ENCODE measurements at places on chromosomes 4 and X.

DNA sequence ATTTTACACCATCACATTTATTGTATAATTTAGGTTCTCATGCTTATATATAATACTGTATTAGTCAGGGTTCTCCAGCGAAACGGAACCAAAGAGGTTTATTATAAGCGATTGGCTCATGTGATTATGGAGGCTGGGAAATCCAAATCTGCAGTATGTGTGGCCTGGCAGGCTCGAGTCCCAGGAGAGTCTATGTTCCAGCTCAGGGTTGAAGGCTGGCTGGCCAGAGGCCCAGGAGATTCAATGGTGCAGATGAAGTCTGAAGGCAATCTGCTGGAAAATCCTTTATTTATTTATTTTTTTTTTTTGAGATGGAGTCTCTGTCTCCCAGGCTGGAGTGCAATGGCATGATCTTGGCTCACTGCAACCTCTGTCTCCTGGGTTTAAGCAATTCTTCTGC lies 63.0 kb upstream of the WDFY3 start:
- no peak for DNase-seq

DNA sequence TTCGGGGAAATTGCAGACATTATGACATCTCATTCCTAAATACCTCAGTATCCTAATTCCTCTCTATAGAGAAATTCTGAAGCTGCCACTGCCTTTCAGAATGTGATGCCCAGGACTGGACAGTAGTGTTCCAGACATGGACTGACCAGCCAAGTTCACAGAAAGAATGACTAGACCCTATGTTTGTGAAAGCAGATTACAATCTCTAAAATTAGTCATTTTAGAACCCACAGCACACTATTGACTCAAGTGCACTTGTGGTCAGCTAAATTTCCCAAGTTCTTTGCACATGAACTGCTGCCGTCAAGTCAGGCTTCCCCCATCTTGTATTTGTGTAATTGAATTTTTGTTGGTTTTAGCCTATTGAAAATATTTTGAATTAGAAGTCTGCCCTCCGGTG lies 81.0 kb upstream of the ESX1 start:
- no peak for DNase-seq

- no peak for DNase-seq
Measured at GRCh38 chr4:13523105-13523477, 21.2 kb downstream of the NKX3-2 start.

DNA sequence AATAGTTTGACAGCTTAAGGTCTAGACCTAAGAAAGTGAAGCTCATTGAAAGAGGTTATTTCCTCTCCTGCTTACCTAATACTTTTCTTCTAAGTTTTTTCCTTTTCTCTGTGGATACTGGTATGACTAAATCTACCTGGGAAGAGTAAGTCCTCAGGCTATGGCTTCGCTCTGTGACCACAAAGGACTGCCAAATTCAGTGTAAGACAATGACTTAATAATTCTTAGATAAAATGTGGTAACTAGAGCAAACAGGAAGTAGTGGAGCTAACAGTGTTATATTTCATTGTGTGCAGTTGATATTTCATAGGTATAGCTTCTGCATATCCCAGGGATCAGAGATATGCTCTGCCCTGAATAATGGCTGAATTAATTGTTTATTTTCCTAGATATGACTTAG lies 418.9 kb downstream of the CCSER1 start:
- no peak for DNase-seq

- DNase-seq = no peak
Measured at GRCh38 chrX:29090811-29091210, 503.6 kb downstream of the IL1RAPL1 start.

- peak; percentile 57 for DNase-seq
Measured at GRCh38 chr4:7470522-7471128, 35.9 kb upstream of the PSAPL1 start.

DNA sequence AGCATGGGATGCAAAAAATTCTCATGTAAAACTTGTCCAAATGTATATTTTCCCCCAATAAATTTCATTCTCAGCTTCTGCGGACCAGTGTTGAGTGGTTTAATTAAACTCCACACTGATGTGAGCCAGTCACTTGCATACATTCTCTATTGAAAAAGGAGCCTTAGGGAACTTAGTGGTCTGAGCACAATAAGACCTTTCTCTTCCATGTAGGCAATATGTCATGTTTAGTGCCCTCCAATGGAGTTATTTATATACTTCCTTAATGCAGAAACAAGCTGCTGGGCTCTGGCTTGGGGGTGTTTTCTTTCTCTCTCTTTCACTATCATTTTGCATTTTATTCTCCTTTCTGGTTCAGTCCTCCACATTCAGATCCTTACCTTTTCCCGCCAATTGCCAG lies 196.9 kb downstream of the ANAPC10 start:
- no peak for DNase-seq

- DNase-seq = no peak
Measured at GRCh38 chrX:47808904-47809788, 27.6 kb upstream of the ZNF81 start.

- DNase-seq = no peak
Measured at GRCh38 chr4:17957688-17958087, 63.9 kb downstream of the LCORL start.

DNA sequence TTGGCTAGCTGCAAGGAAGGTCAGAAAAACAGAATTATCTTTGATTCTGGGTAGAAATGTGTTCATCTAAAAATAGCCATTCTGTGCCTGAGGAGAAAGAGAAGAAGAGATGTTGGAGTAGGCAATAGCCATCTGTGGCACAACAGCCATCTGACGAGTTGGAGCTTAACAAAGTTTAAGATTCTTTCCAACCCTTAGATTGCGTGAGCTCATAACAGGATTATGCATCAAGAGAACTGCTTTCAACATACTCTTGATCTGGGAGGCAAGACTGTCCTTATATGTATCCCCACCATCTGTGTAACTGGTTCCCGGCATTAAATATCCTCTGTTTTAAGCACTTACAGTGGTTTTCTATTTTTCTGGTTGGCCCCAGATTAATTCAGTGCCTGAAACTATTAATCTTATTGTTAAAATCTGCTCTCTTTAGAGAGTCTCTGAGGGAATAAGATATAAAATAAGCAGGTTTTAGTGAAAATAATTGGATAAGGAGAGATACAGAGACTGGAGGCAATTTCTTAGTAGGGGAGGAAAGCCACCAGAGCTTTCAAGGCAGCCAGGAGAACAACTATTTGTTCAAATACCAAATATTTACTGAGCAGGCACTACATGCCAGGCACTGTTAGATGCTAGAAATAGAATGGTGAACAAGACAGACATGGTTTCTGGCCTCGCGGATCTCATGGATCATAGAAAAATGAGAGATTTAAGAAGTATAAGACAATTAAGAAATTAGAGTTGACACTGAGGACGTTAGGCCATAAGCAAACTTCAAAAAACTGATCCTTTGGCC lies 398.0 kb downstream of the SMARCA1 start:
- no peak for DNase-seq

- DNase-seq = no peak
Measured at GRCh38 chr4:14334166-14334565, 668.1 kb upstream of the CPEB2 start.

- peak; percentile 32 for DNase-seq
Measured at GRCh38 chr4:617644-618641, 7.4 kb upstream of the PDE6B start.

GRCh38 chr4:136025540-136025939 lies 1506.8 kb downstream of the PCDH18 start:
- no peak for DNase-seq

DNA sequence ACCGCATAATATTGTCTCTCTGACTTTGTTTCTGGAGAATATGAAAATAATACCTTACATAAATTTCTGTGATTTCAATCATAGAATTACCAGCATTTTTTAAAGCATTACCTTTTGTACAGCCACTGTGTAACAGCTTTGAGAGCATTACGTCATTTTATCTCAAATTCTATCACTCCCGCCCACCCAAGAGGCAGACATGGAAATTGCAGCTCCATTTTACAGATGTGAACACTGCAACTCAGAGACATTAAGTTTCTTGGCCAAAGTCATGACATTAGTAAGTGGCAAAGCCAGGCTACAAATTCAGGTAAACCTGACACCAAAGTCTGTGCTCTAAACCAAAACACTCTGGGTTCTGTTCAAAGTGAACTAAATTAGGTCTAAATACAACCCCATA lies 33.6 kb upstream of the KDR start:
- no peak for DNase-seq

- no peak for DNase-seq
Measured at GRCh38 chr4:20418861-20419451, 167.3 kb downstream of the SLIT2 start.

DNA sequence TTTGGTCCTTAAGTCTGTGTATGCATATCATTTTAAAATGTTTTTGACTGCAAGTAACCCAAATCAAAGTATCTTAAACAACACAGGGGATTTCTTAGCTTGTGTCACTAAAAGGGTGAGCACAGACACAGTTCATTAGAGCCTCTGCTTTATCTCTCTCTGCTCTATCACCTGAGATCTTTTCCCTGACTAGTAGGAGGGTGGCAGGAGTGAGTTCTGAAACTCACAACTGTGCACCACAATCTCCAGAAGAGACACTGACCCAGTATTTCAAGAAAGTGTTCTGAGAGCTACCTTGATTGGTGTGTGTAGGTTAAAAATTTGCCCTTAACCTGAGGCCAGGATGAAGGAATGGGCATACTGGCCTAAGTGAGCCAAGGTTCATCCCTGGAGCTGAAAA lies 24.8 kb downstream of the CCSER1 start:
- DNase-seq = no peak

GRCh38 chr4:44313702-44314101 lies 134.9 kb downstream of the KCTD8 start:
- DNase-seq = no peak

GRCh38 chr4:38820329-38821061 lies 15.9 kb upstream of the TLR1 start:
- no peak for DNase-seq

- no peak for DNase-seq
Measured at GRCh38 chrX:82813671-82814078, 694.4 kb upstream of the POU3F4 start.

- no peak for DNase-seq
Measured at GRCh38 chr4:55545151-55545550, 1.6 kb downstream of the CLOCK start.

DNA sequence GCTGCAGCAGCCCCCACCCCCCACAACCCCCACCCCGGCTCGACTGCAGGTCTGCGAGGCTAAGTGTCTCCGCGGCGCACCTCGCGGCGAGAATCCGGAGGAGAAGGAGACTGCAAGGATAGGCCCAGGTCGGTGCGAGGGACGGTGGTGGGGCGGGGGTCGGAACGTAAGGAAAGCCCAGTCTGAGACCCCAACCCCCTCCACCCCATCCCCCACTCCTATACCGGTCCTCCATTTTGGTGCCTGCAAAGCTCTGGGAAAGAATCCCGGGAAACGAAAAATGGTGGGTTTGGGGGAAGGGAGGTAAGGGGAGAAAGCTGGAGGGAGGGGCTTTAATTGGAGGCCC lies 614 bp downstream of the BEX3 start:
- no peak for DNase-seq

DNA sequence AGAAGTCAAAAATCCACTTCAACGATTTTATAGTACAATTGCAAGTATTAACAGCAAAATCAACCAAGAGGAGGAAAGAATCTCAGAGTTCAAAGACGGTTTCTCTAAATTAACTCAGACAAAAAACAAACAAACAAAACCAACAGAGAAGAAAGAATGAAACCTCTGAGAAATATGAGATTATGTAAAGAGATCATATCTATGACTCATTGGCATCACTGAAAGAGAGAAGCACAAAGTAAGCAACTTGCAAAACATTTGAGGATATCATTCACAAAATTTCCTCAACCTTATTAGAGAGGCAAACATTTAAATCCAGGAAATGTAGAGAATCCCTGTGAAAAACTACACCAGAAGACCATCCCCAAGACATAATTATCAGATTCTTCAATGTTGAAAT lies 370.4 kb downstream of the INPP4B start:
- no peak for DNase-seq

DNA sequence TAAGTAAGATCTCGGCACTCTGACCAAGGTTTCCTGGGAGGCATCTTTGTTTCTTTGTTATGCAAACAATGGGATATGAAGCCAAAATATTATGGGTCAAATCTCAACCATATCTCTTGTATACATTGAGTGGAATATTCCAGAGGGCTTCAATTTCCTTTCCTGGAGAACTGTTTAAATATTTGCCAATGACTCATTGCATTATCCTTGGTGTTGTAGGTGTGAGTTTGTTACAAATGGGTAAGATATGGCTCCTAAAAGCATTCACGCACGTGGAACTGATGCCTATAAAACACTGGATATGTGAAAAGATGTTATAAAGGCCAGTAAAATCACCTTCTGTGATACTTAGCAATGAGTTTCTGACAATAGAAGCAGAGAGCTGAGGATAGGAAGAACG lies 150.5 kb upstream of the WDR1 start:
- no peak for DNase-seq

GRCh38 chr4:17480210-17480927 lies 31.5 kb downstream of the QDPR start:
- no peak for DNase-seq

DNA sequence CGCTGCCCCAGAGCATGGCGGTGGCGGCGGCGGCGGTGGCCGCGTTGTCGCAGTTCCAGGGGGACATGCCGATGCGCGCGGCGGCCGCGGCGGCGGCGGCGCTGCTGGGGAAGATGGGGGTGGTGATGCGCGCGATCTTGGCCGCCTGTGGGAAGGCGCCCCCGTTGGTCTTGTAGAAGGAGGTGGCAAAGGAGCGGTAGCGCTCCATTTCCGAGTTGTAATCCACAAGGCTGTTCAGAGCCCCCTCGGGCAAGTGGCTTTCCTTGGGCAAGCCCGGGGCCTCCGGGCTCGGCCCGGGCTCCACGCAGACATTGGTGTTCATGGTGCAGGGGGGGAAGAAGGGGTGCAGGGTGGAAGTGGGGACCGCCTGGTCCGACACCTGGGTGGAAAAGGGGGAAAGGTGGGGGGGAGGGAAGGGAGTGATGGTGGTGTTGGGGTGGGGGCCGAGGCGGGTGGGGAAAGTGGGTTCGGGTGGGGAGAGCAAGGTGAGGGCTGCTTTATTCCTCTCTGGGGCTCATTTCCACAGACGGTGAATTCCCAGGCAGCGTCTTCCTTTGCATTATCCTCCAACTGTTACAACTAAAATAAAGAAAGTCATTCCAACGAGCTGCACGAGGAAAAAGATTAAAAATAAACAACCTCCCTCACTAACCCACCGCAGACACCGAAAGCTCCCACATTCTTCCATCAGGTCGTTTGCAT lies 3.1 kb downstream of the CXXC4 start:
- DNase-seq = peak; percentile 83

DNA sequence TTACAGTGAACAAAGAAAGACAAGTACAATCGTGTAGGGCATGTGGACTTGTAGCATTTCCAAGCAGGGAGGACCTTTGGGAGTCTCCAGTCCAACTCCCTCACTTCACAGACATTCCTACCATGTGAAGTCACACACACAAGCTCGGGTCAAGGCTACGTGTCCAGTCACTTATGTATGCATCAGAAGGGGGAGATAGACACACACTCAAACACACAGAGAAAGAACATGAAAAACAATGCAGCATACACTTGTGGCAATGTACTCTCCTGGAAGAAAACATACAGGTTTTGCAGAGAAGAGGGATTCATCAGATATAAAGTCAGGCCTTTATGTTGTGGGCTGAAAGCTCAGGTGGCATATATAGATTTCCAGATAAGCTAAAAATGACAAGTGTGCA lies 136.1 kb upstream of the MID1 start:
- no peak for DNase-seq

- DNase-seq = no peak
Measured at GRCh38 chr4:36677874-36678273, 396.5 kb downstream of the DTHD1 start.

- no peak for DNase-seq
Measured at GRCh38 chr4:38526412-38526811, 137.6 kb upstream of the KLF3 start.

GRCh38 chrX:38409289-38409688 lies 56.9 kb downstream of the OTC start:
- no peak for DNase-seq
